Ureter (tissue), 1 donor: ENCODE measurements at places on chromosomes 5 and 9. TPM values are rescaled to one million over a fixed set of nuclear protein-coding genes. Genes with fewer than 3 reads are reported as not detected.
A peak's percentile ranks its signal among the peaks of the same experiment; 100 is the strongest.

IL11RA gene
- total RNA-seq = 19.4 TPM

ANKRD18B gene
- 12.3 TPM for total RNA-seq

TMED7 gene
- 88.8 TPM for total RNA-seq

TCF7 gene
- total RNA-seq = 3.6 TPM

- DNase-seq = no peak
Observed at GRCh38 chr5:106154280-106154716, 1516.4 kb downstream of the EFNA5 start.

DNA sequence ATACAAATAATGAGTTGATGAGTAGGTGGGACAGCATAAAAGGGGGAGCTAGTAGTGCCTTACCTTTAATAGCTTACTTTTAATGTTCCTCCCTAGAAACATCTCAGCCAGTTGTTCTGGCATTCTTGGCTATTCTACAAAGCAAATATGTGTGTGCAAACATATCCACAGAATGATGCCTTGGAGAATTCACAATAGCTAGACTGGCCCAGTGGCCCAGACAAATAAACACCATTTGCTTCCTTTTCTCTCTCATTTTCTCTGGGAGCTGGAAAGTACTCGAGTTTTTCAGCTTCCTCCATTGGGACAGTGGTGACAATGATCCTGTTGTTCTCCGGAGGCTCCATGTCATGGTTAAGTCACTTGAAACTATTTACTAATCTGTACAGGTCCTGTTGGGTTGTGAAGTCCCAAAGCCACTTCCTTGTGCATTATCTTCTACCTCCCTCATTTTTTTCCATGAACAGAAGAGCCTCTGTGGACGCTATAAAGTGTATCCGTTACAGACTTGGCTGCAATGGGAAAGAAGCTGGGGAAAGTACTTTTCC lies 122.9 kb downstream of the DMAC1 start:
- DNase-seq = no peak

GRCh38 chr9:31112491-31112890 lies 1272.0 kb upstream of the ACO1 start:
- no peak for DNase-seq

- DNase-seq = peak; percentile 74
Observed at GRCh38 chr9:503881-504852, 289.5 kb downstream of the DOCK8 start.
